ENCODE measurements at places on chromosomes 3 and 15. TPM values are rescaled to one million over a fixed set of nuclear protein-coding genes. Genes with fewer than 3 reads are reported as not detected.

DNA sequence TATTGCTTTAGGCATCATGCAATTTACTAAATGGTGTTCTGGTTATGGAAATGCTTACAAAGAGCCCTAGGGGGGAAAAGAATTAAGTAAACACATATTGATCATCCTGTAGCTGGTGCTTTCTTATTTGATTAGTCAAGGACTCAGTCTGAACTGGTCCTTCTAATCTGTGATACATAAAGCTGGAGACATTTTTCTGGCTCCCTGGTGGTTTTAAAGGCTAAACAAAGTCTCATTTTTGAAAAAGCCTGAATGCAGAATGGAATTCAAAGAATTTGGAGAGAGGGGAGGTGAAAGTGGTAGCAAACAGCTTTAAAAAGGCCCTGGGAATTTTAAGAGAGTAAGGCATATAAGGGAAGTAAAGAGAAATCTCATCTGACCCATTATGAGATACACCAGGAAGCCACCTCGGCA, 149.7 kb downstream of the RBMS3 start:
- DNase-seq = no peak

XCR1 gene
- not detected for polyA plus RNA-seq

DNA sequence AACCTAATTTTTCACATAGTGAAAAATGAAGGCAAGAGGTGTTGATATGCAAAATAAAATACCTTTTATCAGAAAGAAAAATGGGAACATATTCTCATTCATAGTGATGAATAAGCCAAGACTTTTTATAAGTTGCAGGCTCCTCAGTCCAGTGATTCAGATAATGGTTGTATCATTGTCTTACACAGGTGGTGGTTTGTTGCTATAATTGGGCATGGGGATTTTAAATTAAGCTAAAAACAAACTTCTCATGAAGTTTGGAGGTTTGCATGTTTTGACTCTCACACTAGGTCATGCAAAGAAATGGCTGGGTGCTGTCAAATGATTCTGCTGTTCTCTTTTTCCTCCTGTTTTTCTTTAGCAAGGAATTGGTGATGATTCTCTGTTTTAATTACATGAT, 60.8 kb upstream of the SKIL start:
- DNase-seq = no peak

- DNase-seq = no peak
These were observed 167.6 kb upstream of the LINGO1 start for GRCh38 chr15:77800305-77800704.

DNA sequence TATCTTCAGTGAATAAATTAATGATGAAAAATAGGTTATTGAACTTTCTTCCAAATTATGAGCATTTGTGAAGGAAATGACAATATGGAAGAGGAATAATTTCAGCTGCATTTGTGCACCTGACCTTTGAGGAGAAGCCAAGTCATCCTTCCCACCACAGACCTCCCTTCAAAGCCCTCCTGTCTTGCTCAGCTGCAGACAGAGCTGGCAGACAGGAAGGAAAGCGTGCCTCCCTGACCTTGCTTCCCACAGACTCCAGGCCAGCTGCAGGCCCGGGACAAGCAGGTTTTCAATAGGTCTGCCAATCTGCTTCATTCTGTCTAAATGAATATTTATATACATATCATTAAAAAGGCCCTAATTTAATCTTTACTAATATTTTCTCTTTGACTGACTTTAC, 152.9 kb upstream of the RBMS3 start:
- no peak for DNase-seq

SERINC4 gene
- polyA plus RNA-seq = not detected

GRCh38 chr3:45026957-45027356, 854 bp downstream of the CLEC3B start:
- no peak for DNase-seq

PRTG gene
- 4.3 TPM for polyA plus RNA-seq

GRCh38 chr3:169835533-169835932, 22.8 kb upstream of the LRRC34 start:
- DNase-seq = no peak

FANCD2OS gene
- not detected for polyA plus RNA-seq

GOLGA8T gene
- polyA plus RNA-seq = 1.2 TPM

DNA sequence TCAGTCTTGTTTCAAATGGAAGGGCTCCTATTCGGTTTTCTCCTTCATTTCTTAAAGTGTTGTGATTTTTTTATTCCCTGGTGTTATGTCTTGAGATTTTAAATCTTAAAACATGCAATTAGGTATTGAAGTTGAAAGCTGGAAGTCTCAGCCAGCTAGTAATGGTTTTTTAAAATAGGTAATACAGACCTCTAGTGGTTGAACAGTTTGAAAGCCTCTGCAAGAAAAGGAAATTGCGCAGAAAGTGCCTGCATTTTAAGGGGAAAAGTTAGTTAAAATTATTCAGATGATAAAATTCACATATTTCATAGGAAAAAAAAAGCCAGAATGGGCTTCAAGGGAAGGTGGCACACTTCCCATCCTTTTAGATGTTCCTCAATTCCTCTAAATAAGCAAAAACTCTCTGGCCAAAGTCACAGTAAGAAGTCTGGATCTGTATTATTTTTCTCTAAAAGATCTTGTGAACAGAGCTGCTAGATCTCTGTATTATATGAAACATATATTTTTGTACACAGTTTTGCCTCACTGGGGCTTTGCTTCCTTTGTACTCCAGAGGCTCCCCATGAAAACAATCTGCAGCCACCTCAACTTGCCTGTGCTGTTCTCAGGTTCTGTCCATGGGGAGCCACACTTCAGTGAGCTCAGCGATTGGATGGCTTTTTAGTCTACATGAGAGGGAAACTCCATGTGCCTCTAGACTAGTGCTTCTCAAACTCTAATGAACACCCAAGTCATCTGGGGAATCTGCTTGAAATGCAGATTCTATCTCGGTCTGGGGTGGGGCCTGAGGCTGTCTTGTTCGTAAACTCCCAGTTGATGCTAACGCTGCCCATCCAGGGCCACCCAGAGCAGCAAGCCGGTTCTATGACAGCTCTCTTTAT, 21.5 kb downstream of the AGTR1 start:
- DNase-seq = no peak

DNA sequence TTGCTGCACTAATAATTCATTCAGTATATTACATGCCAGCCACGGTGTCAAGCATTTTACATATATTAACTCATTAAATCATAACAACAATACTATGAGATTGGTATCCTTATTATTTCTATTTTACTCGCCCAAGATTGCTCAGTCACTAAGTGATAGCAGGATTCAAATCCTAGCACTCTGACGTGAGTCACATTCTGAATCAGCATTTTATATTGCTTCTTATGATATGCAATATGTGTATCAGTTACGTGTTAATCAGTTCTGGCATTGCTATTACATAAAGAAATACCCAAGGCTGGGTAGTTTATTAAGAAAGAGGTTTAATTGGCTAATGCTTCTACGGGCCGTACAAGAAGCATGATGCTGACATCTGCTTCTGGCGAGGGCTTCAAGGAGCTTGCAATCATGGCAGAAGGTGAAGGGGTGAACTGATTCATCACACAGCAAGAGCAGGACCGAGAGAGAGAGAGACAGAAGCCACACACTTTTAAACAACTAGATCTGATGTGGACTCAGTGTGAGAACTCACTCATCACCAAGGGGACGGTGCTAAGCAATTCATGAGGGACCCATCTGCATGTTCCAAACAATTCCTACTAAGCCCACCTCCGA, 166.5 kb upstream of the TMCO5A start:
- no peak for DNase-seq

GRCh38 chr3:37148208-37148607, 26.2 kb downstream of the LRRFIP2 start:
- DNase-seq = no peak

GRCh38 chr3:189773056-189773455, 141.9 kb downstream of the TP63 start:
- DNase-seq = no peak

MASP1 gene
- 43.8 TPM for polyA plus RNA-seq

SST gene
- 317 TPM for polyA plus RNA-seq

- DNase-seq = peak; percentile 24
These were observed 8.1 kb upstream of the GATM start for GRCh38 chr15:45386420-45386819.

CACNA1D gene
- 29.6 TPM for polyA plus RNA-seq

- DNase-seq = no peak
These were observed 44.5 kb downstream of the OXNAD1 start for GRCh38 chr3:16309558-16309957.

DNA sequence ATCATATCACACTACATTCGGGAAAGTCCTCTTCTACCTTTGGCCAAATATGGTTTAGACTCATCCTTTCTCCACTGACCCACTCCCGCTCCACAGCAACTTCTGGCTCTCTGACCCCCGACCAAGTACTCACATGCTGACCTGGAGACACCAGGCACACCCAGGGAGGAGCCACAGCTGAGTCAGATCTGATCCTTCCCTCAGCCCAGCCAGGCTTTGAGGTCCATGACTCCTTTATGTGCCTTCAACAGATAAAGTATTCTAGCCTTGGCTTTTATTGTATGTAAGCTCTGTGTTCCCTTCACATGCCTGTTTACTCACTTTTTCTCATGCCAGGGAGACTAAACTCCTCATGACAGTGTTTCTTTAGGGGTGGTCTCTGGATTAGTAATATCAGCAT, 166.9 kb upstream of the UMPS start:
- no peak for DNase-seq

FMN1 gene
- 1.00 TPM for polyA plus RNA-seq

MYO9A gene
- polyA plus RNA-seq = 24.8 TPM

MFN1 gene
- polyA plus RNA-seq = 54.6 TPM

Measured in spinal cord (tissue), 10 donors.